ENCODE measurements at places on chromosomes 4 and X.

DNA sequence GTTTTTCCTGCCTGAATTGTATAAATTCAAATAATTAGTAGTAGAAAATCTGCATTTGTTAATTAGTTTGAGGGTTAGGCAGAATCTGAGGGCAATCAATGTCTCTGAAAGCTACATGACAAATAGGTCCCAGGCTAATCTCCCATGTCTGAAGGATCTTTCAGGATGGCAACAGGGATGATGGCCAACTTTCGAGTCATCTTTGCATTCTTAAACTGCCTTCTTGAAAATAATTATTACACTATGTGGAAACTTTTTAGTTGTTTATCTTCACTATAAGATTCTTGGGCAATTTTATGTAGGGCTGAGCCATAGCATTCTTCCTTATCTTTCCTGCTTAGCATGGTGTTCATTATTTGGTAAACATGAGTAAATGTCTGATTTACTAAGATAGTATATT lies 490.3 kb upstream of the EPHA5 start:
- DNase-seq, result peak; percentile 26

- DNase-seq, result peak; percentile 52
Measured at GRCh38 chrX:53312946-53313727, 31.8 kb upstream of the IQSEC2 start.

DNA sequence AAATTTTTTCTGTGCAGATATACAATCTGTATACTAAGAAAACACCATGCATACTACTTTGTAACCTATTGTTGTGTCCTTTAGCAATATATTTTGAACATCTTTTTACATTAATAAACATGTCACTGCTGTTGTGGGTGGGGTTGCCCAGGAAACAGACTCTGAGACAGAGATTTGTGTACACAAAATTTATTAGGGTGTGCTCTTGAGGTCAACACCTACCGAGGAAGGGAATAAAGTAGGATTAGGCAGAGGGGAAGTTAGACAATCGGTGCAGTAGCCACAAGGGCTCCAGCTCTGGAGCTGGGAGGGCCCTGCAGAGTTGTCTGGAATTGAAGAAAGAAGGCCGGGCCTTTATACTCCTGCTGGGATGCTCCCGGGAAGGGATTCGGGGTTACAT lies 56.4 kb downstream of the CXorf58 start:
- no peak for DNase-seq

GRCh38 chr4:38872620-38873019 lies 5.0 kb downstream of the FAM114A1 start:
- DNase-seq, result peak; percentile 32

- DNase-seq, result no peak
Measured at GRCh38 chr4:62571494-62571893, 1371.4 kb downstream of the ADGRL3 start.
